ENCODE measurements at places on chromosomes 1 and 21.

DNA sequence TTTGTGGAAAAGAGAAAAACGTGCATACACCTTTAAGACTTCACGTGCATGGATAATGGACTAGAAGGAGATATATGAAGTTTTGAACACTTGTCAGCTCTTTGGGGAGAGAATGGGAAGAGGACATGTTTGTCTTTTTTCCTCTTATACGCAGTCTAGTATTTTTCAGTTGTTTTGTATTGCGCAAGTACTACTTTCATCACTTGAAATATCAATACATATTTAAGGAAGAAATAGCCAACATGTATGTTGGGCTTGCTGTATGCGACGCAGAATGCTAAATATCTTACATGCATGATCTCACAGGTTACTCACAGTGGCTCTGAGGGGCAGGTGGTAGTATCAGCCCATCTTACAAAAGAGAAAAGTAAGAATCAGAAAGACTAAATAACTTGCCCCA lies 176.5 kb upstream of the RUNX1 start:
- DNase-seq = no peak

- no peak for DNase-seq
Measured at GRCh38 chr1:9538669-9539164, 548 bp upstream of the SLC25A33 start.

DNA sequence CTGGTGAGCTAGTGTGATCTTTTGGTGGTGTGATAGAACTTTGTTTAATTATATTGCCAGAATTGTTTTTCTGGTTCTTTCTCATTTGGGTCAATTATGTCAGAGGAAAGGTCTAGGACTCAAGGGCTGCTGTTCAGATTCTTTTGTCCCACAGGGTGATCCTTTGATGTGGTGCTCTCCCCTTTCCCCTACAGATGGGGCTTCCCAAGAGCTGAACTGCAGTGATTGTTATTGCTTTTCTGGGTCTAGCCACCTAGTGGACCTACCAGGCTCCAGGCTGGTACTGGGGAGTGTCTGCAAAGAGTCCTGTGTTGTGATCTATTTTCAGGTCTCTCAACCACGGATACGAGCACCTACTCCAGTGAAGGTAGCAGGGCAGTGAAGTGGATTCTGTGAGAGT lies 25.9 kb upstream of the CD84 start:
- DNase-seq = no peak

DNA sequence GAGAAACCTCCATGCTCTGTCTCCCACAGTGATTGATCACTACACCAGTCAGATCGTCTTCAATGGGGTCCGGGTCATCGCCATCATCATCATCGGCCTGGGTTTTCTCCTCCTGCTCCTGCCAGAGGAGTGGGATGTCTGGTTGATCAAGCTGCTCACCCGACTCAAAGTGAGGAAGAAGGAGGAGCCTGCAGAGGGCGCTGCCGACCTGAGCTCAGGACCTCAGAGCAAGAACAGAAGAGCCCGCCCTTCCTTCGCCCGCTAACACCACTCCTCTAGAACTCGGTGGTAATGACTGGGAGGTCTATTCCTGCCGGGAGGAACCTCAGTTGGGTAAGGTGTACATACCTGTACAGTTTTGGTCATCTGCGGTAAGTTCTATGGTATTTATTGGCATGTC lies 50.3 kb upstream of the COA6 start:
- DNase-seq = peak; percentile 42

GRCh38 chr1:60133848-60134247 lies 60.3 kb upstream of the C1orf87 start:
- no peak for DNase-seq

DNA sequence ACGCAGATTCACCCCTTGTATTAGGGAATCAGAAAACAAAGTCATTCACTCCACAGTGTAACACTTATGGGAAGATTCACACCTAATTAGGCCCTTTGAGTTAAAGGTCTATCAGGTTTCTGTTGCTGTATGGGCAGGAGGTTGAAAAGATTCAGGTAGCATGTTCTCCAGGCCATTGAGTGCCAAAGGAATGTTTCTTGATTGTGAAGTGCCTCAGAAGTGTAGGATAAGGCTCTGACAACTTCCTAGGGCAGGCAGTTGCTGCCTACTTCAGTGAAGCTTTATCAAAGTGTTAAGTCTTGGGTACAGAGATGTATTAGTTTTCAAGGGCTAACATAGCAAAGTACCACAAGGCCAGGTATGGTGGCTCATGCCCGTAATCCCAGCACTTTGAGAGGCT lies 48.7 kb upstream of the RGS18 start:
- DNase-seq = no peak

DNA sequence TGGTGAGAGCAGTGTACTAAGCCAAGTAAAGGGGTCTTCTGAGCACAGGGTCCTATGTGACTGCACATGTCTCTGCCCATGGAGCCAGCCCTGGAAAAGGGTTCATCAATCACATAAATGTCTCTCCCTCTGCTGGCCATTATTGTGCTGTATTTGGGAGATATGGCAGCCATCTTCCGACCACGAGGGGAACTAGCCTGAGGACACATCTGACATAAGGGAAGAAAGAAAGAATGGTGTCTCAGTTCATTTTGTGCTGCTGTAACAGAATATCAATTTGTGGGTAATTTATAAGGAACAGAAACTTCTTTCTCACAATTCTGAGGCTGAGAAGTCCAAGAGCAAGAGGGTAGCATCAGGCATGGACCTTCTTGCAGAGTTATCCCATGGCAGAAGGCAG lies 55.1 kb upstream of the GJA5 start:
- DNase-seq = no peak

GRCh38 chr1:230549625-230550024 lies 92.7 kb upstream of the COG2 start:
- no peak for DNase-seq

DNA sequence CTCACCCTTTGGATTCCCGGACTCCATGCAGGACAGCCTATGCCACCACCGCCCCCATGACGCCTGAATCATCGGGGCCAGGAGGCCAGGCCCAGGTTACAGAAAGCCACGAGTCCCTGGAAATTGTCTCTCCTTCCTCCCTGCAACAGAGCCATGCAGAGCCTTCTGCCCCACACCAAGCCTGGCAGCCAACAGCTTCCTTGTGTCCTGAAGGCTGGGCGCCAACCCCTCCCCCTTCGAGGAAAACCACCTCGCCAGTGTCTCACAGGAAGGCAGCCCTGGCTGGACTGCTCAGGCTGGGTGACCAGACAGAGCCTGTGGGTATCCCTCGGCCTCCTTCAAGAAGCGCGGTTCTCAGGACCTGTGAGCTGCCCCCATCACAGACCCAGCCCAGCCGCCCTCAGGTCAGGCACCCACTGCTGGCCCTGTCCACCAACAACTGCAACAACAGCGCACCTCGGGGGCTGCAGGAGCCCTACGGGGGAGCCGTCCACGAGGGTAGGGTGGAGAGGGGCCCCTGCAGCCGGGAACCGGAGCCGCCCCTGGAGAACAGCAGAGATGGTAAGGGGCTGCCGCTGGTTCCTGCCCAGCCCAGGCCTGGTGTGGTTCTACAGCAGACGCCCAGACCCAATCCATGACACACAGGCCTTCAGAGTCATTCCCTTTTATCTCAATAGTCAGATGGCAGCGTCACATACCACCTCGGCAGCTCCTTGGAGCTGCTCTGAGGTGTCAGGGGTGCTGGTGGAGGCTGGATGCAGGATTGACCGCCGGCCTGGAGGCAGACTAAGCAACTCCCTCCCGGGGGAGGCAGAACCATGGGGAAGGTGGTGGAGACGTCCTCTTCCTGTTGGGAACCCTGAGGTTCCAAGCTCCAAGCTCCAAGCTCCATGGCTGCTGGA lies 23.7 kb downstream of the KIAA1614 start:
- DNase-seq = no peak

- no peak for DNase-seq
Measured at GRCh38 chr1:39322431-39322830, 117.9 kb downstream of the MACF1 start.

DNA sequence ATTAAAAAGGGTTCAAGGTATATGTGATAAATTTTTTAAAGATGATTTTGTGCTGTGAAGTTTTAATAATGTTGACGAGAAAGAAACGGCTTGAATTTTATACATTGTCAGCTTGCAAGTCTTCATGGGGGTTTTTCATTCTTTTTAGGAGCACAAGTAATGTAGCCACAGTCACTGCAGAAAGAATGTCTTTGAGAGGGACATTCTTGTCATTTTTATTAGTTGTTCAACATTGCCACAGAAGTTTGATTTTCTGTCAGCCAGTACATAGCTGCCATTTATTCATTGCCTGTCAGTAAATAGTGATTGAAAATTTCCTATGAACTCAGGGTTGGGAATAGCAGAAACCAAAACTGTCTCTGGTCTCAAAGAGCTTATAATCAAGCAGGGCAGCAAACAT lies 156.3 kb downstream of the DHRS3 start:
- DNase-seq = no peak

DNA sequence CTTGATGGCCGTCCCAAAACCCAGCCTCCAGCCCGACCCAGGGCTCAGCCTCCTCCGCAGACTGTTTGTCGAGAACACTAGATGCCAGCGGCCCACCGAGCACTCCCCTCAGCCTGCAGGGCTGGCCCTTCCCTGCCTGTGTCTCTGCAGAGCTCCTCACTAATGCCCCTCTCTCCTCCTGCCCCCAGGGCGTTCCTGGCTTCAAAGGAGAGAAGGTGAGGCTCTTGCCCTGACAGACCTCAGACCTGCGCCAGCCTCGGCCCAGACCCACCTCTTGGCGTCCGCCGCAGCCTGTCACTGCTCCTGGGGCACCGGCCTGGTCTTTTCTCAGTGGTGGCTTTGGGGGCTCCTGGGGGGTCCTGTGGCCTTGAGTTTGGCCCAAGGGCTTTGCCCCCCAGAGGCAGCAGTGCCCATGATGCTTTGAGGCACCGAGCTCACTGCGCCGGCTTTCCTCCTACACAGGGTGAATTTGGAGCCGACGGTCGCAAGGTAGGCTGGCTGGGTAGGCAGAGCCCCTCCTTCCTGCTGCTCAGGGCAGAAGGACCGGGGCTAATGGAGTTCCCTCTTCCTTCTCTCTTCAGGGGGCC lies 18.4 kb downstream of the COL6A2 start:
- no peak for DNase-seq

DNA sequence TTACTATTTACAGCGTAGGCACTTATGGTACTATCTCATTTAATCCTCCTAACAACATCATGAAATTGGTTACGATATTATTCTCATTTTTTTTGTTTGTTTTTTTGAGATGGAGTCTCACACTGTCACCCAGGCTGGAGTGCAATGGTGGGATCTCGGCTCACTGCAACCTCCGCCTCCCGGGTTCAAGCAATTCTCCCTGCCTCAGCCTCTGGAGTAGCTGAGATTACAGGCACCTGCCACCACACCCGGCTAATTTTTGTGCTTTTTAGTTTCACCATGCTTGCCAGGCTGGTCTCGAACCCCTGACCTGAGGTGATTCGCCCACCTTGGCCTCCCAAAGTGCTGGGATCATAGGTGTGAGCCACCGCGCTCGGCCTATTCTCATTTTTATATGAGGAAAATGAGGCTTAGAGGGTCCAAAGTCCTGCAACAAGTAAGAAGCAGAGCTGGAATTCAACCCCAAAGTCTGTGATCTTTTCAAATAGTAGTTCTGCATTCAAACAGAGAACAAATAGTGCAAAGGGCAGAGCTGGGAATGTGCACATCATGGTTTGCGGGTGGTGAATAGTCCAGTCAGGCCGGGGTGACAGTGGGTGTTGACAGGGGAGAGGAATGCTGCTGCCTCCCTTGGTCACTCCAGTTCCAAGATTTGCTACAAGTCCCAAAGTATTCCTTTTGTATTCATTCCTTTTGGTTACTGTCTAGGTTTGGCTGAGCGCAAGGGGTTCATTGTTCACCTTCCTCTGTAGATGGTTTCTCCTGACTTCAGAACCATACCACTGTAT lies 4.6 kb downstream of the PRUNE1 start:
- DNase-seq = no peak

GRCh38 chr1:39047374-39048229 lies 21.5 kb downstream of the NDUFS5 start:
- DNase-seq = no peak

GRCh38 chr1:28365864-28366263 lies 3.7 kb upstream of the PHACTR4 start:
- DNase-seq = no peak

- DNase-seq = no peak
Measured at GRCh38 chr21:42089665-42090310, 18.7 kb downstream of the UMODL1 start.

DNA sequence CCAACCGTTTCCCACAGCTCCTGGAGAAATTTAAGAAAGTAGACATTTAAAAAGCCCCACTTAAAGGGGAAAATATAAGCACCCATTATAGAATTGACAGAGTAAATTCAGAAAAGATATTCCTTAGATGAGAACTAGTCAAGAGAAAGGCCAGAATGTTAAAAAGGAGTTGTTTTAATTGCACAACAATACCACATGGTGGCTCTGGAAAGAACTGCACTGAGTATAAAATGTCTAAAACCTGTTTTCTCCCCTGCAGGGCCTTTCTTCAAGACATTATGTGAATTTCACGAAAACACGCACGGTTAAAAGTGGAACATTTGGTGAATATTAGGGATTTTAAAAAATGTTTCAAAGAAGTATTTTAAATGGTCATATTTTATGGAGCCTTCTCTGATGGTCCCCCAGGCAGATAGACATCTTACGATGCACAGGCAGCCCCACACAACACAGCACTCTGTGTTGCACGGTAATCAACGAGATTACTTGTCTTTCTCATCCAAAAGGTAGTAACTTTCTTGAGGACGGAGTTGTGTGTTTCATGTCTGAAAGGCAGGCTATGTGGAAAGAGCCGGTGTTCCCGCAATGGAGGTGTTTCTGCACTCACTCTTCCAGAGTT lies 101.9 kb downstream of the PRRX1 start:
- no peak for DNase-seq

DNA sequence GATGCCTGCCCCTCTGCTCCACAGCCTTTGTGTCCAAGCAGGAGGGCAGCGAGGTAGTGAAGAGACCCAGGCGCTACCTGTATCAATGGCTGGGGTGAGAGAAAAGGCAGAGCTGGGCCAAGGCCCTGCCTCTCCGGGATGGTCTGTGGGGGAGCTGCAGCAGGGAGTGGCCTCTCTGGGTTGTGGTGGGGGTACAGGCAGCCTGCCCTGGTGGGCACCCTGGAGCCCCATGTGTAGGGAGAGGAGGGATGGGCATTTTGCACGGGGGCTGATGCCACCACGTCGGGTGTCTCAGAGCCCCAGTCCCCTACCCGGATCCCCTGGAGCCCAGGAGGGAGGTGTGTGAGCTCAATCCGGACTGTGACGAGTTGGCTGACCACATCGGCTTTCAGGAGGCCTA lies 754 bp downstream of the BGLAP start:
- no peak for DNase-seq

GRCh38 chr1:202029727-202030126 lies 19.3 kb downstream of the ELF3 start:
- no peak for DNase-seq

DNA sequence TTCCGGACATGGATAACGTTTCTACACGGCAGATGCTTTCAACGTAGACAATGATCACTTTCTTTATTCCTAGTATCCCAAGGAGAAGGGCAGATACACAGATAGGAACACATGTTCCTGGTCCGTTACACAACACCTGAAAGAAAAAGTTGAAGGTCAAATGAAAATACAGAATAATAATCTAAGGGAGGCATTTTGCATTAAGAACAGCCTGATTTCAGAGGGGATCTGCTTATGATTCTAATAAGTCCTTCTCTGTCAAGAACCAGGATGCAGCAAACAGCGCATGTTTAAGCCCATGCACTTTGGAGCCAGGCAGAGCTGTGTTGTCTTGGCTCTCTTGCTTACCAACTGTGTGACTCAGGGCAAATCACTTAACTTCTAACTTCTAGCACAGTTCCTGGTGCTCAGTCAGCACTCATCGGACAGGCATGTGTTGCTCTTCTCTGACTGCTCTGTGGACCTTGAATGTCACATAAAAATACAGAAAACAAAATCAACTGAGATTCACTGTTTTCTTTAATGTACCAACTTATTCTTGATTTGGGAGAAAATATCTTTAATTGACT lies 56.3 kb upstream of the CNN3 start:
- DNase-seq = no peak

- DNase-seq = no peak
Measured at GRCh38 chr1:11535761-11536572, 57.0 kb downstream of the DISP3 start.

Data from activated T-helper 9 cell treated with anti-CD3 and anti-CD28 coated beads, Interleukin-2, amount 50 U/mL, for 16 hours (primary cell).